ENCODE measurements at places on chromosomes 5 and 9.

- DNase-seq, result no peak
These were observed 92.2 kb upstream of the GABRG2 start for GRCh38 chr5:161975350-161975749.

DNA sequence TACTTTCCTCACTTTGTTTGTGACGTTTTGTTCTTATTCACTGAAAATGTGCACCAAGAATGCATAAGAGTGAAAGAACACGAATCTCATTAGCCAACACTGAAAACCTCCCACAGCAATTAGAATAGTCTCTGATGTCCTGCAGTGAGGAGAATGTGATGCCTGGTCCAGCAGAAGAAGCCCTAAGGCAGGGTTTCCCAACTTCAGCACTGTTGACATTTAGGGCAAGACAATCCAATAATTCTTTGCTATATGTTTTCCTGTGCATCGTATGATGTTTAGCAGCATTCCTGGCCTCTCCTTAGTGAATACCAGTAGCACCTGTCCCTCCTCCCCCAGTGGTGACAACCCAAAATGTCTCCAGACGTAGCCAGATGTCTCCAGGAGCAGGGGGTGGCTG, 14.8 kb downstream of the MVB12B start:
- DNase-seq, result no peak

DNA sequence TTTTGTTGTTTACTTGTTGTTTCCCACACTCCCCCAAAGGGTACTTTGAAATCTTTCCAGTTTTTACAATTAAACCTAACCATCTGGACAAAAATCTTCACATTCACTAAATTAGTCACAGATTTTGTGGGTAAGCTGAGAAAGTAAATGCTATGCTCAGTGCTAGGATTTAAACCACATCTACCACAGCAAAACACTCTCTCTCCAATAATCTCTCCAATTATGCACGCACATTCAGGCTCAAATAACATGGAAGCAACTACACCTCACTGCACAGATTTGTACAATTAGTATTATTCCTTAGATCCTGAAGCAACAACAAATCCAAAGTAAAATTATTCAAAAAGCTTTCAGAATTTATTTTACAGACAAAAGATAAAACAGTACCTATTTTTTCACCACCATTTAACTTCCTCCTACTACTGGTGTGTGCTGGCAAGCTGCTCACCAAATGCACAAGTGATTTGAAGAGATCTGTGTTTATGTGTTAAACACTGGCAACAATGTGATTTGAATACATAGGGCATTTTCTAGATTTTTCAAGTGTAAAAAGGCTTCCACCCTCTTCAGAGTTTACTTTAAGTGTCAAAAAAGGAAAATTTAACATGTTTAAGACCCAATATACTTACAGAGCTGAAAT, 16.6 kb downstream of the ZNF608 start:
- DNase-seq, result no peak

DNA sequence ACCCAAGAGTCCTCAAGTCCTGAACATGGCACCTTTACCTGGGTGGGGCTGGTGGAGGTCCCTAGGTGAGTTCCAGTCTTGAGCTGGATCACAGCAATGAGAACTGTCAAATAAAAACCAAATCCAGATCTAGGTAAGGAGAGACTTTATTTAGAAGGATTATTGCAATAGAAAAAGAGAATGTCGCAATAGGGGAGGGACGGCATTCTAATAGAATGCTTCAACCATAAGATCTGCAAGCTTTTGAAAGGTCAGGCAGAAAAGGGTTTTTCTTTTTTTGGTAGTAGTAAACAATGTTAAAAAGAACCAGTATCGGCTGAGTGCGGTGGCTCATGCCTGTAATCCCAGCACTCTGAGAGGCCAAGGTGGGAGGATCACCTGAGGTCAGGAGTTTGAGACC, 5.2 kb upstream of the GCNT1 start:
- no peak for DNase-seq

All from stimulated activated CD4-positive, alpha-beta T cell treated with anti-CD3 and anti-CD28 coated beads, Interleukin-15, amount 100 ng/mL, for 1 hour (primary cell).